ENCODE measurements at places on chromosomes 2 and 18. TPM values are rescaled to one million over a fixed set of nuclear protein-coding genes. Genes with fewer than 3 reads are reported as not detected.

WNT10A gene
- not detected for total RNA-seq

TTC27 gene
- total RNA-seq: 10.3 TPM

TMEM37 gene
- 2.9 TPM for total RNA-seq

MPP4 gene
- 0.62 TPM for total RNA-seq

PPIG gene
- 23.6 TPM for total RNA-seq

SGPP2 gene
- total RNA-seq: not detected

TIA1 gene
- total RNA-seq: 32.6 TPM

NEB gene
- 0.39 TPM for total RNA-seq

ARHGAP28 gene
- 21.3 TPM for total RNA-seq

TLX2 gene
- not detected for total RNA-seq

APCDD1 gene
- 63.5 TPM for total RNA-seq

All from cardiac ventricle fibroblast (primary cell).